ENCODE measurements at places on chromosomes 6 and 20.

- no peak for DNase-seq
These were observed 18.2 kb upstream of the OCSTAMP start for GRCh38 chr20:46568570-46569129.

DNA sequence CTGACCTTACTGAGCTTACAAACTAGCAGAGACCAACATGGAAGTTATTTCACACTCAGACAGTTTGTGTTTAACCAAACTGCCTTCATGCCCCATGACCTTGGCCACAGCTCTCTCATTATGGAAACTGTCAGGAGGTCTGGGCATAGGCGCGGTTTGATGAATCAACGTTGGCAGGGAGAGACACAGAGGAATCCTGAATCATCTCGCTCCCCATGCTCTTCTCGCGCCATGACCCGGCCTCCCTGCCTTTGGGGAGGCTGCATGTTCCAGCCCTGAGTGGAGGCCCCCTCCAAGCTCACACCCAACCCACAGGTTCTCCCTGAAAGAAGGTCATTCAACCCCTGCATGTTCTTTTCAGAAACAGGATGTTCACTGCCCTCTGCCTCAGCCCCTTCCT is 15.9 kb upstream of the GDAP1L1 start:
- no peak for DNase-seq

GRCh38 chr20:7980332-7981046 is 39.1 kb downstream of the TMX4 start:
- peak; percentile 38 for DNase-seq

- peak; percentile 64 for DNase-seq
These were observed 132.1 kb downstream of the HUS1B start for GRCh38 chr6:524803-525202.

- DNase-seq: no peak
These were observed 94.5 kb downstream of the PREX1 start for GRCh38 chr20:48733296-48733790.

DNA sequence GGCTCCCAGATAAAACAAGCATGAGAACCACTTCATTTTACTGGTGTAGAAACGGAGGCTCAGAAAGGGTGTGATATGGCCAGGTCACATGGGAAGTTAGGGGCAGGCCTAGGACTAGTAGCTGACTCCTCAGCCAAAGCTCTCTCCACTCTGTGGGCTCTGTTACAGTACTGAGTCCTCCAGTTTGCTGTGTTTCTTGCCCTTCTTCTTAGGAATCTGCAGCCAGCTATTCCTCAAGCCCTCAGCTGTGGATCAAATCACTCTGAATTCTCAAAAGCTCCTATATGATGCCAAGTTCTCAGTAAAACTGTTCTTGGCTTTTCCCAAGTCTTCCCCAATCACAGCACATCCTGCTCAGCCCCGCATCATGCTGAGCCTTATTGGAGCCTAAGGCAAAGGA is 42.5 kb upstream of the ADGRF1 start:
- DNase-seq: no peak

- DNase-seq: no peak
These were observed 42.8 kb downstream of the MAP3K7 start for GRCh38 chr6:90544081-90544480.

DNA sequence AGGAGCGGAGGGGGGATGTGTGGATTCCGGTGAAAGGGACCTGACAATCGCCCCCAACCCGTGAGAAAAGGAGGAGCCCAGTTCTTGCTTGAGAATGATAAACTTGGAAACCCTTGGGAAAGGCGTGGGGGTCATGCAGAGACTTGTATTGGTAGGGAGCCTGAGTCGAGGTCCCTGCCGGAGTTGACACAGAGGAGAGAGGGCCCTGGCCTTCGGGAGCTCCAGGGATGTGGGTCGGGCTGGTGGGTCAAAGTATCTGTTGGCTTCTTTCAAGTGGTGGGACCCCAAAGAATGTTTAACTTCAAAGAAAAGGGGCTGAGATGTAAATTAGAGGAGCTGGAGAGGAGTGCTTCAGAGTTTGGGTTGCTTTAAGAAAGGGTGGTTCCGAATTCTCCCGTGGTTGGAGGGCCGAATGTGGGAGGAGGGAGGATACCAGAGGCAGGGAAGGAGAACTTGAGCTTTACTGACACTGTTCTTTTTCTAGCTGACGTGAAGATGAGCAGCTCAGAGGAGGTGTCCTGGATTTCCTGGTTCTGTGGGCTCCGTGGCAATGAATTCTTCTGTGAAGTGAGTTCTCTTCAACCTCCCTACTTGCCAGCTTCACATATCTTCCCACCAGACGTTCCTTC is 571 bp downstream of the CSNK2B start:
- no peak for DNase-seq

- no peak for DNase-seq
These were observed 18.1 kb downstream of the BPI start for GRCh38 chr20:38321959-38322598.

DNA sequence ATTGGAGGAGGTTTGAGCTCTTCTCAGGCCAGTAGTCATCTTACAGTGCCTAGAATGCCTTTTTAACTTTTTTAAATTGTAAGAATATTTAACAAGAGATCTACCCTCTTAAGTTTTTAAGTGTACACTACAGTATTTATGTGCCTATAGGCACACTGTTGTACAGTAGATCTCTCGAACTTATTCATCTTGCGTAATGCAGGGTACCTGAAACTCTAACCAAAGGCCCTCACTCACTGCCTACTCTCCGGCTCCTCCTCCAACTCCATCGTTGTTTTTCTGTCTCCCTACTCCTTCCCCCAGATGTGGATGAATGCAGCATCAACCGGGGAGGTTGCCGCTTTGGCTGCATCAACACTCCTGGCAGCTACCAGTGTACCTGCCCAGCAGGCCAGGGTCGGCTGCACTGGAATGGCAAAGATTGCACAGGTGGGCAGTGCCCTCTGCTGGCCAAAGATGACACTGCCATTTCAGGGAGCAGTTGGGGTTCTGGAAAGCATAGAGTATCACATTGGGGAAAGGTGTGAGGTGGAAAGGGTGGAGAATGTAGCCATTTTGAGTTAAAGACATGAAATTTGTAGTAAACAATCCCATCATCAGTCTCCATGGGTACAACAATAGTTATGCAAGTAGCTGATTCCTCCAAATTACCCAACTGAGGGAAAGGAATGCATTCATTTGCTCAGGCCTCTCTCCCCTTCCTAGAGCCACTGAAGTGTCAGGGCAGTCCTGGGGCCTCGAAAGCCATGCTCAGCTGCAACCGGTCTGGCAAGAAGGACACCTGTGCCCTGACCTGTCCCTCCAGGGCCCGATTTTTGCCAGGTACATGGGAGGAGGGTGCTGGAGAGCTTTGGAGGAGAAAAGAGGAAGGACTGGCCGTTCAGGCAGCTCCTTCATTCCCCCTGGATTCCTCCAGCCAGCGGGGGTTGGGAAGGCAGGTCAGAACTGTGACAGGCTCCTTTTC is 18.4 kb upstream of the ZNF76 start:
- DNase-seq: peak; percentile 90

DNA sequence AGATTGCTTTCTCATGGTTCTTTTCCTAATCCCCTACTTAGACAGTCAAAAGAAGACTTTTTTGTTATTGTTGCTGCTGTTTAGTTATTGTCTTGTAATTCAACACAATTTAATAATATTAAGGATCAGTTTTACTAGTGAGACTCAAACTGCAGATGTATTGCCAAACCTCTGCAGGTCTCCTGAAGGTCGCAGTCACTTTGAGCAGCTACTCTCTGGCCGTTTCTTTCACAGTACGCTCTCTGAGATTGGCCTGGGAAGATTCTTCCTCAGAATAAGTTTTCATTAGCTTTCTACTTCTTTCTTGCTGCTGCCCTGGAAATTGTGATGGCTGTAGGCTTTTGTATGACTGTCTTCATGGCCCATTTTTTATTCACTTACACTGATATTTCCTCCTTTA is 930.8 kb downstream of the QKI start:
- DNase-seq: no peak

- DNase-seq: peak; percentile 22
These were observed 57.5 kb downstream of the IRF4 start for GRCh38 chr6:449057-449430.

GRCh38 chr6:50217841-50218240 is 168.1 kb upstream of the DEFB112 start:
- no peak for DNase-seq

GRCh38 chr6:89584539-89584938 is 54.0 kb downstream of the LYRM2 start:
- DNase-seq: no peak

Measured in stimulated activated CD8-positive, alpha-beta memory T cell treated with anti-CD3 and anti-CD28 coated beads, Interleukin-4, amount 100 ng/mL, for 48 hours (primary cell).